ENCODE measurements at places on chromosomes 3 and 15.

DNA sequence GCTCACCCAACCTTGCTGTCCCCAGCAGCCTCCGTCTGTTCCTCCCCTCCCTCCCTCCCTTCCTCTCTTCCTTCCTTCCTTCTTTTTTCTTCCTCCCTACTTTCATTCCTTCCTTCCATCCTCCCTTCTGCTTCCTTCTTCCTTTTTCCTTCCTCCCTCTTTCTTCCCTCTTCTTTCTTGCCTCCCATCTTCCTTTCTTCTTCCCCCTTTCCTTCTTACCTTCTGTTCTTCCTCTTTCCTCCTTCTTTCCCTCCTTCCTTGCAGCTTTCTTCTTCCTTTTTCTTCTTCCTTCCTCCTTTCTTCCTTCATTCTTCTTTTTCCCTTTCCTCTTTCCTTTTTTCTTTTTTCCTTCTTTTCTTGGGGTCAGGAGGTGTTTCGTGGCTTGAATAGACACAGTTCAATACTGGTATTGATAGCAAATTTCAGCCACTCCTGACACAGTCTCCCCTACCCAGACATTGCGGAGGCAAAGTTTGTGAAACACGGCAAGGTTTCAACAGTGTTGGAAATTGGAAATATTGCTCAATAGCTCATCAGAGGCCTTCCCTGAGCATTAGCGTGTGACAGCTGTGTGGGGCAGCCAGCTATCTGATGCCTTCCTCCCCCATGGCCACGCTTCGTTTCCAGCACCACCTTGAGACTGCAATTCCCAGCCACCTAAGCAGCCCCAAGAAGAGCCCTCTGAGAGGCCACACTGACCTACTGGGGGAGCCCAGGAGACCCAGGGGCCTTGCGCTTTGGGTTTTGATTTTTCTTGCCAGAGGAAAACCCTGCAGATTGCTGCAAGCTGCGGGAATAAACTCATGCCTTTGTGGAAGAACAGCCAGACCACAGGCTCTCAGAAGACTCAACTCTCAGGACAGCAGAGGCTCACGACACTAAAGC, 82.2 kb downstream of the KLF15 start:
- DNase-seq = no peak

DNA sequence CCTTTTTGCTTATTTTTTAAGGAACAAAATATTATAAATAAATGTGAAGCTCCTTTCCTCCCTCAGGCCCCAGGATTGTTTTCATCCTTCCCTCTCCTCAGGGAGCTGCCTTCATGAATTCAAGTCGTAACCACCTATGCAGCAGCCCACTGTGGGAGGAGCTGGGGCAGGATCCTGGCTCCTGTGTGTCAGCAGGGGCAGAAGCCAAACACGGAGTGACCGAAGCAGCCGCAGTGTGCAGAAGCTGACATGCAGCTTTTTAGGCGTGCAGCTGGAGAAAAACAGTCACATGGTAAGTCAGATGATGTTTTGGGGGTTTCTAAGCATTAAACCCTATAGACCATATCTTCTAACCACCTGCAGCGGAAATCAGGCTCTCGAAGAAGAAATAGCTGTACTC, 231.3 kb downstream of the OCA2 start:
- DNase-seq = no peak

- DNase-seq = no peak
Measured at GRCh38 chr15:85495544-85495943, 115.1 kb downstream of the AKAP13 start.

- no peak for DNase-seq
Measured at GRCh38 chr3:138187296-138188012, at the start of gene ARMC8. Gene ARMC8 (plus strand): TSS chr3:138187301. CDS start chr3:138187555, 254 bp downstream.

DNA sequence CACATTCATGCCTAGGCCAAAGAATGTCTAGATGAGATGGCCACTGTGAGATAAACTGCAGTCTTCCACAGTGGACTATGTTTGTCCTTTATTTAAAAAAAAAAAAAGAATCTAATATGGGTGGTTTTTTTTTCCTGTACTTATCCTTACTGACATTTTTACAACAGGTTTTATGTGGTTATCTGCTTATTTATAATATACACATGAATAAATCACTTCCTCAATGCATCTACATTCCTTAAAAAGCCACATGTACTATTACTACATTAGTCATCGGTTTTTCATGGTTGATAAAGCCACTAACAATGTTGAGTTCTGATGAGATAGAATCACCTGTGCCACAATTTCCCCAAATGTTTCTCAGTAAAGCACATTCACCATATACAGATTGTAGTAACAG, 341.3 kb upstream of the THBS1 start:
- DNase-seq = no peak

DNA sequence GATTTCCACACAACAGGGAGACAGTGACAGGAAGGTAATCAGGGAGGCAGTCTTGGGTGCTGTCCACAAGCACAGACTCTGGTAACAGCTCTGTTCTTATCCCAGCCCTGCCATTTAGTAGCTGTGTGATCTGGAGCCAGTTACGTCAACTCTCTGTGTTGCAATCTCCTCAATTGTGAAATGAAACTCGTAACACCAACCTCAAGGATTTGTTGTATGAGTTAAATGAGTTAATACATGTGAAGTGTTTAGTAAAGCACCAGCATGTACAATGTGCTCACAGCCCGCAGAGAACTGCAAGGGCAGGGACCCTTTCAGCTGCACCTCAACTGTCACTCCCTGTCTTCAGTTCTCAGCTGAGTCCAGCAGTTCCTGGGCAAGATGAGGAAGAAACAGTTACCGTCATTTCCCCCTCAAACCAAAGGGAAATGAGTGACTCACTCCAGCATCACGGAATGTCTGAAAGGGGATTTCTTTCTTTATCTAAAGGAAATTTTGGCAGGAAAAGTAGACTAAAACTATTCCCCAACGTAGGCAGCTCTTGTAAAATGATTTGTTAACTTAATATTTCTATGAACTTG, 39.9 kb upstream of the MB21D2 start:
- no peak for DNase-seq

Data from stimulated activated naive CD4-positive, alpha-beta T cell treated with Interleukin-2 at 50 U/mL for 16 hours (primary cell).